ENCODE measurements at places on chromosomes 11 and 22. TPM values are rescaled to one million over a fixed set of nuclear protein-coding genes. Genes with fewer than 3 reads are reported as not detected.

Gene CPT1B
- 2.2 TPM for total RNA-seq

Gene NFRKB
- 19.0 TPM for total RNA-seq

Gene SEPTIN5
- total RNA-seq, result 4.7 TPM

Gene MS4A4A
- total RNA-seq, result not detected

Gene CSNK1E
- 194 TPM for total RNA-seq

Gene MFRP
- total RNA-seq, result not detected

Gene OR4C6
- total RNA-seq, result not detected

Gene FAM180B
- not detected for total RNA-seq

Gene KDM4E
- total RNA-seq, result not detected

Gene LRRC32
- total RNA-seq, result 0.72 TPM

Gene TPBGL
- total RNA-seq, result not detected

Gene OMP
- not detected for total RNA-seq

Gene DAGLA
- total RNA-seq, result under 0.01 TPM

Gene GRM5
- total RNA-seq, result not detected

Gene THRSP
- not detected for total RNA-seq

Gene SDHD
- 172 TPM for total RNA-seq

Gene JAM3
- total RNA-seq, result 0.64 TPM

Gene TEX12
- not detected for total RNA-seq

Gene IGLL1
- total RNA-seq, result not detected

Gene PIH1D2
- total RNA-seq, result 0.72 TPM

Gene C11orf97
- total RNA-seq, result not detected

Gene RFPL1
- not detected for total RNA-seq

Gene OR5P2
- total RNA-seq, result not detected

Gene DGCR6L
- 46.0 TPM for total RNA-seq

Gene RHOD
- total RNA-seq, result 149 TPM

Gene MCHR1
- total RNA-seq, result 0.24 TPM

Gene TBX10
- not detected for total RNA-seq

Gene NAALAD2
- total RNA-seq, result not detected

Gene KCNK4
- not detected for total RNA-seq

Gene BIRC3
- 23.9 TPM for total RNA-seq

Gene KCNE3
- total RNA-seq, result not detected

Gene AIFM3
- 1.9 TPM for total RNA-seq

Gene B4GAT1
- total RNA-seq, result 35.0 TPM

Gene CHRNA10
- 0.48 TPM for total RNA-seq

Gene SLN
- 1.4 TPM for total RNA-seq

Gene RIBC2
- not detected for total RNA-seq

Gene OR8G5
- not detected for total RNA-seq

Gene XRRA1
- 5.5 TPM for total RNA-seq

Gene CALCB
- total RNA-seq, result 0.24 TPM

Gene PTPRCAP
- total RNA-seq, result 0.24 TPM

Gene TMEM191B
- total RNA-seq, result 1.1 TPM

Gene GCAT
- 26.4 TPM for total RNA-seq

Gene CDCA5
- total RNA-seq, result 0.43 TPM

Data from tracheal epithelial cell (primary cell).